Activated T-helper 1 cell treated with Interleukin-2 at 50 U/mL for 16 hours (primary cell): ENCODE measurements at places on chromosomes 6 and 20.

GRCh38 chr20:58756450-58756775, 63.8 kb downstream of the NPEPL1 start:
- no peak for DNase-seq

DNA sequence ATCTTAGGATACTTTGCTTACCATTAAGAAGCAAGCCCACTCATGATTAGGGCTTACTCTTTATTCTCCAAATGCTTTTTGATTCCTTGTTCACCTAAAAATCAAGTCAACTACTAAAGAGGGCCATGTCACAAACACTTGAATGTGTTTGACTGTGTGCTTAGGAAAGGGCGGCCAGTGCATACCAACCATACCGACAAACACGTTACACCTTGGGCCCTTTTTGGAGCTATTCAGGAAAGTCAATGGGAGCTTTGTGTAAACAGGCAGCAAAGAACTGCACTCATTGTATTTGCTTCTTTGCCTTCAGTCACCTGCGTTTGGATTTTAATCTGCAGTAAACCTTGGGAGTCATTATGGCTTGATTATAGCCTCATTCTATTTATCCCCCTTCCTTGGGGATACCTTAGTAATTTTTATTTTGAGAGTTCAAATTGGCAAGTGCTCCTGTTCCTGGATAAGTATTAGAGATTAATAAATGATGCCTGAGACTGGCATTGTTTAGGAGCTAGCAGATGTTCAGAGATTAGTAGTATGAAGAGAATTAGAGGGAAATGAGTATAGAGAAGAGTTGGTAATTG, 102.6 kb upstream of the HDGFL1 start:
- DNase-seq: no peak

DNA sequence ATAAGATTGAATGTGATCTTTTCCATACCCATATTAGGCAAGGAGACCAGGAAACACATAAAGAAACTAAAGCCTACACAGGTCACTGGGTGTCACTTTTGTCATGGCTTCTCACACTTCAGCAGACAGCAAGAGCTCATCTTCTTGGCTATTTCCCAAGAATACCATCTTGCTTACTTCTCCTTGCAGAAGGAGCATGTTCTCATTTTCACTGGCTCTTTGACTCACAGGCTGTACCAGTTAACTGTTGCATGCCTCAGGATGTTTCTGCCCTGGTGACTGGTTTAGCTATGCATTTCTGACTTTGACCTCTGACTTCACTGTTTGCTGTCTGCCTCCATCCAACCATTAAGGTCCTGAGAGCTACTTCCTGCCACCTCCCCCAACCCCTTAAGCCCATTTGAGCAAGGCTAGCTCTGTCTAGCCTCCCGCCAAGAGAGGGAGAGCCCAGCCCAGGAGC, 40.3 kb upstream of the OGFRL1 start:
- DNase-seq: no peak

GRCh38 chr20:41902346-41902745, 284.2 kb upstream of the CHD6 start:
- no peak for DNase-seq

GRCh38 chr6:161373905-161374451, 100.1 kb upstream of the AGPAT4 start:
- peak; percentile 24 for DNase-seq

GRCh38 chr6:54059683-54060082, 51.6 kb upstream of the MLIP start:
- no peak for DNase-seq

DNA sequence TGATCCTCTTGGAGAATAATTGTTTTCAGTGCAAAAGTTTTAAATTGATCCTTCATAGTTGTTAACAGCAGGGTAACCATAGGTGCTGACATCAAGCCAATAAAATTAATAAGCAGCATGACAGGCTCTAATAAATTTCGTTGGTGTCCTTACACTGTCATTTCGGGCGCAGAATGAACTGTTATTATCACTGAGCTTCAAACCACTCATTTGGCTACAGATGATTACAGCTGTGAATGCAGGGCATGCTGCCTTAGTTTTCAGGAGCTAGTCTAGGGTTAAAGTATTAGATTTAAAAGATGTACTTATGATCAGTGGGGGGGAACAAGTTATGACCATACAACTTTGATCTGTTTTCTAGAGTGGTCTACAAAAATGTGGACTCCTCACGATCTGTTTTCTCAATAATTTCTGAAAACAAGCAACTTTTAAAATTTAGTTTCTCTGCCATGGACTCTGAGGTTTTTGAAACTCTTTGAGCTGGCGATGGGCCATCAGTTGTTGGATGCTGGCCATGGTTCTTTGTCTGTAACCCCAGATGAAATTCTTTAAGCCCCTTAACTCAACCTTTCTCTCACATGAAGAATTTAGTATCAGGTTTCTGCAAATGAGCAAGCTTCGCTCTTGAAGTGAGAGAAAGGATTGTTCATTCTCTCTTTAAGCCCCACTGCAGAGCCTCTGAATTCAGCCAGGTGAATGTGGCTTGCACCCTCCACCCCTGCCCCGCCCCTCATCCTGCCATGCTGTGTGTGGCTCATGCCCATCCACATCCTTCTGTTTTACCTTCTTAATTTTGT, 99.1 kb upstream of the MTHFD1L start:
- DNase-seq: no peak

- no peak for DNase-seq
Measured at GRCh38 chr6:4470698-4471210, 305.4 kb upstream of the CDYL start.

DNA sequence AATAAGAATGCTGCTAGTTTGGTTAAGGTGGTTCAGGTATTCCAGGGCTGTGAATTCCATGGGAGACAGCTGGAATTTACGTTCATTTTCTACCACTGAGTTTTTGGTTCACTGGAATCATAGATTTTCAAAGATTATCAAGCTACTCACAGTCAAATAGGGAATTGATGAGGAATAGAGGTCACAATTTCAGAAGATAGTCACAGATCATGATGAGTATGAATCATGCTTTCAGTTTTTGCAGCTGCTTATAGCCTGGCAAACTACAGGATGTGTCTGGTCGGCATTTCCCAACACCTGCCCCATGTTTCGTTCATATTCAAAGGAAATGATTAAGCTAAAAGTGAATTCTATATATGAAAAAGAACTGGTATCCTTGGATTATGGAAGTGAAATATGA, 58.7 kb downstream of the BCKDHB start:
- DNase-seq: no peak

- no peak for DNase-seq
Measured at GRCh38 chr6:57313711-57314471, 3.5 kb upstream of the PRIM2 start.

GRCh38 chr20:9837634-9838033, 1.2 kb downstream of the PAK5 start:
- DNase-seq: no peak

GRCh38 chr6:33950472-33950881, 146.7 kb upstream of the MLN start:
- DNase-seq: no peak

DNA sequence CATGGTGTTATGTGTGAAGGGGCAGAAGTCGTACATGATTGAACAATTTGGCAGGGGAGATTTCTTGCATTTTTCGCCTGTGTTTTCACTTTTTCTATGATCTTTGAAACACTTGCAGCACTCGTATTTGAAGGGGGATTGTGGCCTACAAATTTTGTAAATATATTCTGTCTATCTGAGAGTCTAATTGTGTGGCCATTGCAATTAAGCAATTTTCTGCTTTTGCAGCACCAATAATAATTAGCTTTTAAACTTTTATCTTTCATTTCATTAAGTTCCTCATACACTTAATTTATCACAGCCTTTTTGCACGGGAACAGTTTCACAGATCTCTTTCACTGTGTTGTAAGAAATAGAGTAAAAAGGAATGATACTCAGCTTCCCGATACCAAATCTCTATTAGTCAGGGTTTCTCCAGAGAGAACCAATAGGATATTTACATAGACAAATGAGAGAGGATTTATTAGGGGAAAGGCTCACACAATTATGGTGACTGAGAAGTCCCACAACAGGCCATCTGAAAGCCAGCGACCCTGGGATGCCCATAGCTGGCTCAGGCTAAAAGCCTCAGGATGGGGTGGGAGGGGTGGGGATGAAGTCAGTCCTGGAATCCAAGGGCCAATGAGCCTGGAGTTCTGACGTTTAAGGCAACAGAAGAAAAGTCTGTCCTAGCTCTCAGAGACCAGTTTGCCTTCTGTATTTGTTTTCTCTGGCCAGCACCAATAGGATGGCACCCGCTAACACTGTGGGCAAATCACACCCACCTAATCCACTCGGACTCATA, 58.3 kb downstream of the KIF6 start:
- no peak for DNase-seq

- no peak for DNase-seq
Measured at GRCh38 chr6:110628330-110628729, 151.9 kb upstream of the SLC22A16 start.

DNA sequence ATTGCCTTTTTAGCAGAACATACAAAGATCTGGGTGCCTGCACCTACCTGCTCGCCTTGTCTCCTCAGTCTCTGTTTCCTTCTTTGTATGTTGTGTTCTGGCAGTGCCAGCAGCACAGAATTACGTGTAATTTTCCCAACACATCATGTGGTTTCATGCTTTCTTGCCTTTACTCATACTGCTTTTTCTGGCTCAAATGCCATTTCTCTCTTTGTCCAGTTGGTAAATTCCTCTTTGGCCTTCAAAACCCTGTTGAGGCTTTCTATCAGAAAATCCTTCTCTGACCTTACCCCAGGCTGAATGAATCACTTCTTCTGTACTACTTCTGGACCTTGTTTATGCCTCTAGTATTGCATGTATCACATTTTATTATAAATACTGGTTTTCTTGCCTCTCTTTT, 31.8 kb downstream of the L3MBTL3 start:
- DNase-seq: no peak

DNA sequence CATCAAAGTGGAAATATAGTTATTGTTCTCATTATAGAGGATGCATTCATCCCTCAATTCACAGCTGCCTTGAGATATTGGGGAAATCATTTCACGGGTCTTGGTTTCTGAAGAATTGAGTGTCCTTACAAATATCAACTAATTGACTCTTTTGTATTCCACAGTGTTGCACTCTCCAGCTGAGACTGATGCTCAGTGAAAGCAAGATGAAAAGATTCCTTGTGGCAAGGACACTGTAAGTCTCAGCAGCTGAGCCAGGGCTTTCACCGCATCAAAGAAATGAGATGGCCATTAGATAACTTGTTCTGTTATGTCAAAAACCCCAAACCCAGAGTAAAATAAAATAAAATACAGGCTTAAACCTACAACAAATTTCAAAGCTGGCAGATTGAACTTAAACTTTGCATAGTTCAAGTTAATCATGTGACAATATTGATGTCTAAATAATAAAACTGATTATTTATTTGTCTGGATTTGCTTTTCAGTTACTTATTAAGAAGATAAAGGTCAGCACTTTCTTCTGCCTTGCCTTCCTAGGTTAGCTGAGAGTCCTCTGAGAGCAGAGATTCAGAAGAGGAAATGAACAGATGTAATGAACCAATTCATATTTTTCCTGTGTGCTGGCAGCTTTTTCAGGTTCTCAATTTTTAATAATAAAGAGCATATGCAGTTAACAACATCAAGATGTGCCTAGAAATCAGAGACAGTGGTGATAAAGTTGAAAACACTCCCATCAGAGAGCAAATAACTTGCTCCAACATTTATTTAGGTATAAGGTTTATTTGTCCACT, 82.4 kb upstream of the SMLR1 start:
- DNase-seq: no peak

DNA sequence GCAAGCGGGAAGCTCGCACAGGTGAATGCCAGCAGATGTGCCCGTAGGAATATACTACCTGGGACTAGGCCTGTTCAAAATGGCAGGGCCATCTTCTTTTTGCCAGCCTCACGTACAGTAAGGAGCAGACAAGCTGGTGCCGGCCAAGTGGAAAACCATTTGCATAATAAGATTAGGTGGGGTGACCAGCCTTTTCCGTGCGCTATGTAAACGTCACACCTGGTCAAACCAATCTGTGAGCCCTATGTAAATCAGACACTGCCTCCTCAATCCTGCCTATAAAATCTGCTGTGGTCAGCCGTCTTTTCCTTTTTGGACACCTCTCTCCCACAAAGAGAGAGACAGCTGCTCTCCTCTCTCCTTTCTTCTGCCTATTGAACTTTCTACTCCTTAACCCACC, 60.8 kb upstream of the TMEM30A start:
- no peak for DNase-seq

- DNase-seq: no peak
Measured at GRCh38 chr6:139062932-139063646, 34.5 kb downstream of the ABRACL start.

- DNase-seq: no peak
Measured at GRCh38 chr6:38349795-38350194, 289.9 kb downstream of the BTBD9 start.
